ENCODE measurements at places on chromosomes 5 and 9.

GRCh38 chr5:132495667-132496190 is 5.2 kb upstream of the IRF1 start:
- no peak for DNase-seq

DNA sequence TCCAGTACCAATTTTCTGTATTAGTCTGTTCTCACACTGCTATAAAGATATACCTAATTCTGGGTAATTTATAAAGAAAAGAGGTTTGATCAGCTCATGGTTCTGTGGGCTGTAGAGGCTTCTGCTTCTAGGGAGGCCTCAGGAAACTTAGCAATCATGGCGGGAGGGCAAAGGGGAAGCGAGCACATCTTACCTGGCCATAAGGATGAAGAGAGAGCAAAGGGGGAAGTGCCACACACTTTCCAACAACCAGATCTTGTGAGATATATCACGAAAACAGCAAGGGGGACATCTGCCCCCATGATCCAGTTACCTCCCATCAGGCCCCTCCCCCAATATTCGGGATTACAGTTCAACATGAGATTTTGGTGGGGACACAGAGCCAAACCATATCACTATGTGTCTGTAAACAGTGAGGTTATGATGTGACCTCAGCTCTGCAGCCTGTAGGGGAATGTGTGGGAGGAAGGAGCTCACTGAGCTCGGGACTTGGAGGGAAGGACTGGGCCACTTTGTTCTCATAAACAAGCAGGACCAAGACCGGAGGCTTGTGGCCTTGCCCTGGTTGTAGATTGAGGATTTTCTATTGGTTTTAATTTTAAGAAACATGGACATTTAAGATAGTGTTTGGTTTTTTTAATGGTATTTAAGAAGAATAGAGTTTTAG is 85.2 kb downstream of the EHMT1 start:
- DNase-seq, result no peak

- DNase-seq, result no peak
Observed at GRCh38 chr9:91405343-91406077, 18.1 kb downstream of the NFIL3 start.

- DNase-seq, result no peak
Observed at GRCh38 chr5:172104021-172104420, 84.0 kb downstream of the STK10 start.

DNA sequence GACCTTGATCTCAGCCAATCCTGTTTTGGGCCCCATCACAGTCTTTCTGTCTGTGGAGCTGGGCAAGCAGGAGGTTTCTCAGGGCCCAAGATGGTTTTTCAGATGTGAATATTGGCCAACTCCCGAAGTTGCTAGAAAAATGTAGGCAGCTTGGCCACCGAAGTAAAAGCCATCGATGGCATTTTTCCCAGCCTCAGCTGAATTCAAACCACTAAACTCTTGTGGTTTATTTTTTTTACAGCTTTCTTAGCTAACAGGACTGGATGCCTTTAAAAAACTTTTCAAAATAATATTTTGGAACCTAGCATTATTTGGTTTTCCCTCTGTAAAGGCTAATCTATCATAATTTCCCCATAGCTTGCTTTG is 102.5 kb upstream of the ERCC6L2 start:
- DNase-seq, result no peak

GRCh38 chr5:128537221-128537999 is 635 bp downstream of the FBN2 start:
- no peak for DNase-seq

DNA sequence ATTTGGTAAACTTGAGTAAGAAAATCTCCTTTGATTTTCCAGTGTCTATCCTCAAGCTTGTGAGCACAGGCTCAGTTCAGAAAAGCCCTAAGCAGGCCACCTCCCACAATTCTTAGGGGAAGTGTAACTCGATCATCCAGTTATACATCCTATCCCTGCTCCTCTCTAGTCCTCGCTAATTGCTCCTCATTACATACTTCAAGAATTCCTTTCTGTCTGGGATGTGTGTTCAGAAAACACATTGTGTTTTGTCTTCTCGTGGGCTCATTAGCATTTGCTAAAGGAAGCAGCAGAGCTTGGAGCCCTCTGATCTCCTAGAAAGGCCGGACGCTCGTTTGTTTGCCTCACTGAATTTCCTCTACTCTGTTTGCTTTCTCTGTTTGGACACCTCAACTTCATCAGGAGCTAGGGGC is 268.2 kb upstream of the RFX3 start:
- no peak for DNase-seq

DNA sequence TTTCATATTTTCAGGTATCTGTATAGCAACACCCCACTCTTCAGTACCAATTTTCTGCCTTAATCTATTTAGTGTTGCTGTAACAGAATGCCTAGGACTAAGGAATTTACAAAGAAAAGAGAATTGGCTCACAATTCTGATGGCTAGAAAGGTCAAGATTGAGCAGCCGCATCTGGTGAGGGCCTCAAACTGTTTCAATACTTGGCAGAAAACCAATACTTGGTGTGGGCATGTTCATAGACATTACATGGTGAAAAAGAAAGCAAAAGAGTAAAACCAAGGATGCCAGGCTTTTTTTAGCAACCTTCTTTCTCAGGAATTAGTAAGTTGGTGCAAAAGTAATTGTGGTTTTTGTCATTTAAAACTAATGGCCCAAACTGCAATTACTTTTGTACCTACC is 1041.1 kb upstream of the CDH6 start:
- no peak for DNase-seq

DNA sequence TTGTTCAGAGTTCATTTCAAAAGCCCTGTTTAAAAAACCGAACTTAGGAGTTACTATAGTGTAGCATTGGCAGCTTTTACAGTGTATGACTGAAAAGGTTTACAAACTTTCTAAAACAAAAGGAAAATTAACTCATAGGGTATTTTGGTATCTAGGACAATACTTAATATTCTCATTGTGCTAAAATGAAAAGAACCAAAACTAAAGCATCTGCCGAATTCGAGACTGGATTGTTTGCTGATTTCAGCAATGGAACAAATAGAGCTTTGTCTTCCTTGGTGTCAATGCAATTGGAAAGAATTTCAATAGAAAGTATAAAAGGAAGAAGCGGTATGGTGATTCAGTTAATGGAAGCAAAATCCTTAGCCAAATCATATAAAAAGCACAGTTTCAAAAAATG is 254.1 kb downstream of the SLF1 start:
- no peak for DNase-seq

DNA sequence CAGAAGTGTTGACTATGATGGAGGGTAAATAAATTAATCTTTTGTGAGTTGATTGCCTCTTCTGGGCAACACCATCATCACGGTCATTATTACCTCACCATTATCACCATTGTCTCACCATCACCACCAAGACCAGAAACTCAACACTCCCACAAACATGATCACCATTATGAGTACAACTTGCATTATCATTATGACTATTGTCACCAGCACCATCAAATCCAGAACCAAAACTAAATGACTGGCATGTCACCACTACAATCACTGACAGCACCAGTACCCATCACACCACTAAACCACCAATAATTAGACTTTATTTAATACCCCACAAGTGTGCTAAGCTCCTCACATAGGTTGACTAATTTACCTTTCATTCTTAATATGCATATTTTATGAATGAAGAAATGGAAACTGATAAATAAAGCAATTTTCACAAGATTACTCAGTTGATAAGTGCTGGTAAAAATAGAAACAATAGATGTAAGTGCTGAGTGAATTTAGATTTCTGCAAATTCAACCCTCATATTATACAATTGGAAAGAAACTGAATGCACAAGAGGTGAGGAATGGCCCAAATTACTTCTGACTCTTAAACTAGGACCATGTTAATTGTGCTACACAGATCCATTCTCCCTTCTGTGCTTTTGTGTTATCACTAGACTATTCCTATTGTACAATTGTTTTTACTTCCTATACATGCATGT is 517.8 kb upstream of the PAPPA start:
- DNase-seq, result no peak

- DNase-seq, result no peak
Observed at GRCh38 chr5:53785924-53786323, 225.5 kb downstream of the NDUFS4 start.

DNA sequence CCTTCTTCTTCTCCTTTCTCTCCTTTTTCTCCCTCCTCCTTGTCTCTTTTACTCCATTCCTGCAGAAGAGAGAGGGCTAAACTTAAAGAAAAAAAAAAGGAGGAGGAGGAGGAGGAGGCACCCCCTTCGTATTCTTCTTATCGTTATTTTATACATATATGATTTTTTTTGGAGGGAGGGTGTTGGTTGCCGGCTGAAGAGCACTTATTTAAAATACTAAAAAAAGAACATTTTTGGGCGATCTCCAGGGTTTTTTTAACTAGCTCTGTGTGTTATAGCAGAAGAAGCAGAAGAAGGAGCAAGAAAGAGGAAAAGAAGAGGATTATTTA is 381 bp downstream of the NR2F1 start:
- DNase-seq, result no peak

- DNase-seq, result no peak
Observed at GRCh38 chr5:6370580-6370979, 7.8 kb downstream of the MED10 start.

DNA sequence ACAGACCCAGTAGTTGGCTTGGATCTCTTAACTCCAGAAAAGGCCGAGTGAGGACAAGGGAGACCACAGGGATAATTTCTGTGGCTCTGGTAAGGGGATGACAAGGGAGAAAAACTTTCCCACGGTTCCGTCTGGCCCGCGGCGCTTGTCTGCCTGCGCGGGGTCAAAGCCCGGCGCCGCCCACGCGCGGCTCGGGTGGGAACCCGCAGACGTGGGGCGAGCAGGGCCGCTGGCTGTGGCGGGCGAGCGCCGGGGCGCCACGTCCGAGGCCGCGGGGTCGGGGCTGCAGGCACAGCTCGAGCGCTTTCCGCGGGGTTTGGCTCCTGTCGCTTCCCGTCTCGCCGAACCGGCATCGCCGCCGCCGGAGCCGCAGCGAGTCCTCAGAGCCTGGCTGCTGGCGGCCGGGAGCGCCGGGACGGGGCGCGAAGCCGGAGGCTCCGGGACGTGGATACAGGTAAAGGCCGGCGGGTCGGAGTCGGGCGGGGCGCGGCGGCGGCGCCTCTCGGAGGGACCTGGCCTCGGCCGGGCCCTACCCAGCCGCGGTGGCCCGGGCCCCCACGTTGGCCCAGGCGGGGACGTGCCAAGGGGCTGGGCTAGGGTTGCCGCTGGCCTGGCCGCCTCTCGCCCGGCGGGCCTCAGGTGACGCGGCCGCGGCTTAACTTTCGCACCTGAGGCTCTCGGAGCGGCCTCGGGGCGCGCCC is at the start of gene RNF180:
Gene RNF180, plus strand, starts transcription at position 344 of the 701 bp plus-strand sequence. CDS start 34,965 bp downstream, outside the sequence.
- DNase-seq, result no peak

GRCh38 chr9:79896390-79896980 is 324.7 kb downstream of the TLE4 start:
- no peak for DNase-seq

- DNase-seq, result no peak
Observed at GRCh38 chr5:142319105-142319504, 5.7 kb downstream of the SPRY4 start.

GRCh38 chr9:87152256-87152655 is 204.9 kb upstream of the GAS1 start:
- no peak for DNase-seq

DNA sequence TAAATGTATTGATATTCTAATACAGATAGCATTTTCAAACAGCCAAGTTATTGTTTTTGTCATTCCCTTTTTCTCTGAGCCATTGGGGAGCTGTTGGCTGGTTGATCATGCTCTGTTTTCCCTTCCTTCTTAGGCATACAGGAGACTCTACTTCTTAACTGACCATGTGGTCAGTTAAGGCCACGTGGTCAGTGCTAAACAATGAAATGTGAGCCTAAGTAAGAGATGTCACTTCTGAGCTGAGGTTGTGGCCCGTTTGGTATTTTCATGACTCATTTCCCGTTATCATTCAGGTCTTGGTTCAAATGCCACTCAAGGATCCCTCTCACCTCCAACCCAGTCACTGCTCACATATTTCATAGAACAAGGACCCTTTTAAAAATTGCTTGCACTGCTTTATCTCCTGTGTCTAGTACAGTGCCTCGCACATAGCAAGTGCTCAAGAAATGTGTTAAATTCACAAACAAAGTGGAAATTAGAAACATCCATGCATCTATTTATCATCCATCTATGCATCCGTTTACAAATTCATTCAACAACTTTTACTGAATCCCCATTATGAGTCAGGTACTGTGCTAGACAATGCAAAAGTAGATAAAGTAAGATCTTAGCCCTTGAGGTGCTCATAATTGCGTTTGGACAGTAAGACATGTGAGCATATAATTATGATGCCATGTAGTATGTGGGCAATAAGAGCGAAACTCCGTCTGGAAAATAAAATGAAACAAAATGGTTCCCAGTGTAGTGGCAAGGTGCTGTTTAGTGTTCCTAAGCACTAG is 50.7 kb downstream of the ARRDC3 start:
- no peak for DNase-seq

DNA sequence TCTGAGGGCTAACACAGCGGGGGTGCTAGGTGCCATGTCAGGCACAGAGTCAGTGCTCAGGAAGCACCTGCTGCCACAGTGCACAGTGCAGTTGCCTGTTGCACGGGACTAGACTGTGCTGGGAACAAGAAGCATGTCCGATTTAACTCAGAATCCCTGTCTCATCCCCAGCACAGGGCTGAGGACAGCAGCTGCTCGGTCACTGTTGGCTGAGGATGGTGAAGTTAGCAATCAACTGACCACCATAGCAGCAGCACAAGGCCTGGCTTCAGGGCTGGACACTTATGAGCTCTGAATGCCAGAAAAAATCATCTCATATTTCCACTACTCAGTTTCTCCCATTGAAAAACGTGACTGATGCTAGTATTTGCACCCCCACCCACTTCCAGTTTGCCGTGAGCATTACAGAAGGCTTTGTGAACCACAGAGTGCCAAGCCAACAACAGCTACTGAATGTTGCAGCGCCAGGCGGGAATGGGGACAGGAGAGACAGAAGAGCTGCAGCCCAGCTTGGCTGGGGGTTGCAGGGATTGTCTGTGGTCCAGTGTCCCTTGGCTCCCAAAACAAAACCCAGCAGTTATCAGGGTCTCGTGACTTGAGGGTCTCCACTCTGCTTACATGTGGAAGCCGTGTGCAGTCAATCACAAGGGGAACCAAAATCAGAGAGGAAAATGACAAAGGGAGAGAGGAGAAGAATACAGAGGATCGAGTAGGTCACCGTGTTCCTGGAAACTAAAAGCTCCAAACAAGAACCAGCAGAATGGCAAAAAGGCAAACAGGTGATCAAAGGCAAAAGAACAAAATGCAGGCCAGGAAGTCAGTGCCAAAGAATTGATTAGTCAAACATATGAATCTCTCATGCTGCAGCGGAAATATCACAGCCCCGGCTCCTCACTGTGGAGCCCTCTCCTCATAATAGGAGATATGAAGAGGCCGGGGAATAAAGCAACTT is 155.6 kb downstream of the CRB2 start:
- no peak for DNase-seq

GRCh38 chr5:164013077-164013670 is 507.8 kb downstream of the MAT2B start:
- no peak for DNase-seq

GRCh38 chr9:86795047-86795442 is 152.3 kb downstream of the GAS1 start:
- DNase-seq, result no peak

GRCh38 chr9:71920456-71921189 is 9.2 kb downstream of the C9orf85 start:
- DNase-seq, result no peak

- DNase-seq, result no peak
Observed at GRCh38 chr9:135485385-135485784, 5.8 kb downstream of the PPP1R26 start.

- no peak for DNase-seq
Observed at GRCh38 chr5:95317085-95317484, 32.2 kb upstream of the MCTP1 start.

GRCh38 chr9:126216826-126217225 is 109.8 kb upstream of the MVB12B start:
- DNase-seq, result no peak

Measured in T follicular helper cell (primary cell).